ENCODE measurements at places on chromosomes 2 and 18.

DNA sequence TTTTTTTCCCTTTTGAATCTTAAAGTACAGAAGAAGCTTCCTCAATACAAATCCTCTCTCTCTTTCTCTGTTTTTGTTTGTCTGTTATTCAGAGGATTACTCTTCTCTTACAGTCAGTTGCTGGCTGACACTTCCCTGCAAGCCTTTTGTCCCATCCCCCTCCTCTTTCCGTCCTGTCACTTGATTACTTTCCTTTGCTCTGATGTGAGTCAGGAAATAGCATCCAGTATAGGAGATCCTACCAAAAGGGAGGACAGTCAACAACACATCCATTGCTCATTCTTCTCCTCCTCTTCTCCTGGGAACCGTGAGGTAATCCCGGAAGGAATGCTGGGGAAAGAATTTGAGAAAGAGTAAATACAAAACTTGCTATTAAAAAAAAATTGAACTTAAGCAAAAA lies 79.3 kb upstream of the SCN7A start:
- no peak for DNase-seq

- no peak for DNase-seq
Measured at GRCh38 chr2:128313091-128313836, 5.4 kb downstream of the HS6ST1 start.

GRCh38 chr2:240503848-240504247 lies 53.9 kb downstream of the ANKMY1 start:
- DNase-seq: no peak

DNA sequence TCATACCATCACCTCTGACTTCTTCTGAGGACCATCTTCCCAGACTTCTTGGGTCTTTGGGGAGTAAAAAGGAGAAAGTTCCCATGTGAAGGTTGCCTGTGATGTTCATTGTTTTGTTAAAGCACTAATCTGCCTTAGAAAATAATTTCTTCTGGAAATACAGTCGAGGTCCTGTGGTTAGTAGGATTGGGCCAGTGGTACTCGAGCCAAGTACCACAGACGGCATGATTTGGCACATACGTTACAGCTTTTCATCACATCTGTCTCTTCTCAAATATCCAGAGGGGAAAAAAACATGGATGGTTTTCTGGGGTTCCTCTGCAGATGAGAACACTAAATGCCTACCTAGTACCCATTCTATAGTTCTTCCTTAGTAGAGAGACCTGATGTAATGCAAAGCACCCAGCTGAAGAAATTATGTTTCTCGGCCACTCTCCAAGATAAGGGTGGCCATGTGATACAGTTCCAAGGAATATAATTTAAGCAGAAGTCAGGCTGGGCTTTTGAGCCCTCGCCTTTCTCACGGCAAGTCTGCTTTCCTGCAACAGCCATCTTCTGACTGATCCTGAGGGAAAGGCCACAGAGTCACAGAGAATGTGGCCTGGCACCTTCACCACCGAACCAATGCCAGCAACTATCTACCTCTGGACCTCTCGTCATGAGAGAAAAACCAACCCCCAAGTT lies 161.0 kb downstream of the RNF152 start:
- no peak for DNase-seq

- no peak for DNase-seq
Measured at GRCh38 chr2:202034249-202035088, 814 bp downstream of the FZD7 start.

- no peak for DNase-seq
Measured at GRCh38 chr2:156087875-156088274, 244.6 kb downstream of the NR4A2 start.

DNA sequence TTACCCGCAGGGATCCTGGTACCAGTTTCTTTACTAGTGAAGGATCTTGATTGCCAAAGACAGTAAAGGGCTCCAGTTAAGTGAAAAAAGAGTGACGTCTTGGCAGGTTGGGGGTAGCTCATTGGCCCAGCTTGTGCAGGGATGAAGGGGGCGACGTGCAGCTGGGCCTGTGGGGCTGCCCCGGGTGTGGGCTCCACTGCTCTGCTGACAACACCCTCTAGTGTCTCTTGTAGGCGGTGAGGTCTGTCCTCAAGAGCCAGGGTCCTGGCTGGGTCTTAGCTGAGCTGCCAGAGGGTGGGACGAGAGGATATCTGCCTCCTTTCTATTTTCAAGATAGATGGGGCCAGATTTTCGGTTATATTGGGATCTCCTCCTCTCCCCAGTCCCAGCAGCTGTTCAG lies 6.1 kb downstream of the ARHGEF4 start:
- DNase-seq: no peak

All from stimulated activated CD8-positive, alpha-beta memory T cell treated with anti-CD3 and anti-CD28 coated beads, Interleukin-15, amount 100 ng/mL, for 24 hours (primary cell).